ENCODE measurements at places on chromosomes 7 and 10.

DNA sequence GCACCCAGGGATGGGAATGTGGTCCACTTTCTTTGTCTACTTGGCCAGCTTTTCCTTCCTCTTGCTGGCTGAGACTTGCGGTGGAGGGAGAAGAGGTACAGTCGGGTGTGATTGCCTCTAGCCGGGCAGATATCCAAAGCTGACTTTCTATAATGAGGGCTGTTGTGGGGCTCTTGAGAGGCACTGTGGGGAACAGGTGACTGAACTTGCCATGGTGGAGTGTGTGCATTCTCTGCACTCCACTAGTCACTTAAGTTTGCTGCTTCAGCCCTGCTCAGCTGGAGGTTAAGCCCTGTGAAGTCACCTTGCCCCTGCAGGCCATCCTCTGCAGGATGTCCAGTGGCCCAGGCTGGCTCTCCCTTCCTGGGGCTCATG is 116.6 kb downstream of the AOAH start:
- no peak for DNase-seq

GRCh38 chr10:14454206-14454605 is 123.5 kb upstream of the FRMD4A start:
- no peak for DNase-seq

DNA sequence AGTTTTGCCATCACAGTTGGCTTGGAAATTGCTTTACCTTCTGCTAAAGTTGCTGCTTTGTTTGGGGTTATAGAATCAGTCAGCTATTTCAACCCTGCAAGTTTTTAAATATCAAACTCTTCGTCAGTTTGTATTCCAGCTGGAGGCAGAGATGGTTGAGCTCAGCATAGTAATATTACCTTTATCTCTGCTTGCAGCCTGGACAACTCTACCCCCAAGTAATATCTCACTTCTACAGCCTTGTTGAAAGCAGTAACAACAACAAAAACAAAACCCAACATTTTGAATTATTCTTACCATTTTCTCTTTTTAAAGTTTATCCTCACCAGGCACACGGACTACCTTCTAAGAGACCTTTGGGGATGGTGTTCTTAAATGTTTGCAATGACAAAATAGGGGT is 239.1 kb upstream of the PHF14 start:
- no peak for DNase-seq

GRCh38 chr7:123674399-123675180 is 18.9 kb downstream of the LMOD2 start:
- DNase-seq, result no peak

GRCh38 chr10:110724937-110725336 is 80.8 kb downstream of the RBM20 start:
- no peak for DNase-seq
